ENCODE measurements at places on chromosomes 5 and 9. TPM values are rescaled to one million over a fixed set of nuclear protein-coding genes. Genes with fewer than 3 reads are reported as not detected.

DNA sequence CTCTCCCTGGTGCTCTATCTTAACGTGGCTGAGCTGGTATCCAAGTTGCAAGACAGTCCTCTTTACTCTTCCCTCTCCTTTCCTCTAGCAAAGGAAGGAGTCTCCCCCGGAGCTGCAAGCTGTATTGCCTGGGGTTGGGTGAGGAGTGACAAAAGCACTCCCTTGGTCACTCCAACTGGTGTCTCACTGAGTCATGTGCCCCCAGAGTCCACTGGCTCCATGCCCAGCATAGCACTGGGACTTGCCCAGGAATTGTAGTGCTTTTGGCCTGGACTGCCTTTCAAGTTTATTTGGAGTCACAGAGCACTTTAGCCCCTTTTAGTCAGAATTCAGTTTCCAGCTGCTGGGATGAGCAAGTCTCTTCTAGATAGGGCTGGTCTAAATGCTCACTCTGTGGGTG, 82.6 kb upstream of the FST start:
- no peak for DNase-seq

LARP1 gene
- total RNA-seq, result 409 TPM

DNA sequence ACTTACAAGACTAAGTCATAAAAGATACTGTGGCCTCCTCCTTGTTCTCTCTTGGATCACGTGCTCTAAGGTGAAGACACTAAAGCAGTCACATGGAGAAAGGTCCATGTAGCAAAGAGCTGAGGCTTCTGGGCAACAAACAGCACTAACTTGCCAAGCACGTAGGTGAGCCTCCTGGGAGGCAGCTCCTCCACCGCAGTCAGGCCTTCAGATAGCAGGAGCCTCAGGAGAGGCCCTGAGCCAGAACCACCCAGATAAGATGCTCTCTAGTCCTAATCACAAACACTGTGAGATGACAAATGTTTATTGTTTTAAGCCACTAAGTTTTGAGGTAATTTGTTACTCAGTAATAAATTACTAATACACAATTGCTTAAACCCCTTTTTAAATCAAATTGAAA, 38.0 kb downstream of the WDR41 start:
- no peak for DNase-seq

GRCh38 chr9:99579964-99580363, 241.7 kb upstream of the NR4A3 start:
- no peak for DNase-seq

MYORG gene
- 5.0 TPM for total RNA-seq

DNA sequence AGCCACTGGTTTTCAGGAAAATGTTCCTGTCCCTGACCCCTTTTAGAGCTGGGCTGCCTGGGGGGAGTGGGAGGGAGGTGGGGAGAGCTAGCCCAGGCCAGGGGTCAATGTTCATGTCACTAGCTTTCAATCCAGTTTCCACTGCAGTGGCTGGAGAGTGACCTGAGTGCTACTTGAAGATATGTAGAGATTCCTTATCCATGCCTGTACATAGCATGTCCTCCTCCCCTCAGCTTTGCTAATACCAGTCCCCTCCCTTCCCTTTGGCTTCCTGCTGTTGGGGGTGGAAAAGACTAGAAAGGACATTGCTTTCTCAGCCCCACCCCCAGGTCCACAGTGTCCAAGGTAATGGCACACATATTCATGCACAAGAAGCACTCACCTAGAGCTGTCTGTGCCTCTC, 7.8 kb downstream of the DNAJB5 start:
- DNase-seq, result no peak

DNA sequence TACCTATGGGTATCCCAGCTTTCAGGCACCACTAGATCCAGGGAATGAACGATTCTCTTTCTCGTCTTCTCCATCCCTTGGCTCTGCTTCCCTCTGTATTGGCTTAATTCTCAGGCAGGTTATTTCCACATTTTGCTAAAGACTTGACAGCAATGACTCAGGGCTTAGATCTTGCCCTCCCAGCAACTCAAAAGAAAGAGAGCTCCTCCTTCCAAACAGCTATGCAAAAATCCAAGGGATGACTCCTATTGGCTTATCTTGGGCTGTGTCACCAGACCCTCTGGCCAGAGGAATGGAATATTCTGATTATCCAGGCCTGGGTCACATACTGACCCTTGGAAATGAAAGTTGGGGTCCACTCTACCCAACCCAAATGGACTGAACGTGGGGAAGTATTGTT, 270.2 kb downstream of the NTRK2 start:
- no peak for DNase-seq

GRCh38 chr5:176922817-176923216, 23.7 kb upstream of the HK3 start:
- no peak for DNase-seq

DNA sequence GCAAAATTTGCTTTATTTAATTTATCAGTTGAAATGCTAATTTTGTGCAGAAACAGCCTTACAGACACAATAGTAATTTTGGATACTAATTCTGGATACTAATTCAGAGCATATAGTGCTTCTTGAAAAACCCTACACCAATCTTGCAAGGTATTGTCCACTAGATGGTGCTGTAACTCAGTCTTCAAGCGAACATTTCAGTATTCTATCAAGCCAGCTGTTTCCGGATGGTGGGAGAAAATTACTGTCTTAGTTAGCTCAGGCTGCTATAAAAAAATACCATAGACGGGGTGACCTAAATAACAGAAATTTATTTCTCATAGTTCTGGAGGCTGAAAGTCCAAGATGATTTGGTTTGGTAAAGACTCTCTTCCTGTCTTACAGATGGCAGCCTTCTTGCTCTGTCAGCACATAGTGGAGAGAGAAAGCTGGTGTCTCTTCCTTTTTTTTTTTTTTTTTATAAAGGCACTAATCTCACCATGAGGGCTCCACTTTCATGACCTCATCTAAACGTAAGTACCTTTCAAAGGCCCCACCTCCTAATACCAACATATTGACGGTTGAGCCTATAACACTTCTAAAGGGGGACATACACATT, 1306.5 kb upstream of the CDH9 start:
- DNase-seq, result peak; percentile 2

- DNase-seq, result no peak
Measured at GRCh38 chr5:172901788-172902496, 57.3 kb upstream of the RPL26L1 start.

GRCh38 chr5:85868070-85868469, 749.7 kb upstream of the COX7C start:
- no peak for DNase-seq

DNA sequence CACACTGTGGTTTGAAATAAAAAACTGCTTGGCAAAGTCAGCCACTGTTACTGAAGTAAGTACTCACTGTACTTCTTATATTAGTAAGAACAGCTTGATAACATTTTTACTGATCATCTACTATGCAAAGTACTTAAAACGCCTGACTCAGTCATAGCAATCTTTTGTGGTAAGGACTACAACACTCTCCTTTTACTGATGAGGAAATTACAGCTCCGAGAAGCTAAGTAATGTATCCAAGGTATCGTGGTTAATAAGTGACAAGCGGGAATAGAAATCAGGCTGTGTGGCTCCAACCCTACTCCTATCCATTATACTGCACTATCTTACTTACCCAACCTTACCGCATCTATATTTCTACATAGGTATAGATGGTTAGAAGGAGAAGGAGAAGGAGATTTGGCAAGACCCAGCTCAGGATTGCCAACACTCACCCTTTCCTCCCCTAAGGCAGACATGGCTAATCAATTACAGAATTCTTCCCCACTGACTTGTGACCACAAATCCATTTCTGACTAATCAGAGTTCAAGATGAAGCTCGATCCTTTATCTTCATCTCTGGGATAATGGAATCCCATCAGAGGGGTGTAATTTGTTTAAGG, 281.4 kb downstream of the SPOCK1 start:
- no peak for DNase-seq

SH3GL2 gene
- 4.9 TPM for total RNA-seq

- no peak for DNase-seq
Measured at GRCh38 chr9:85077944-85078343, 408.4 kb downstream of the NTRK2 start.

- no peak for DNase-seq
Measured at GRCh38 chr9:120569556-120569955, 10.4 kb downstream of the CDK5RAP2 start.

LHX2 gene
- total RNA-seq, result 0.11 TPM

PCDHGB2 gene
- total RNA-seq, result 2.8 TPM

ANKRD18B gene
- 13.8 TPM for total RNA-seq

PCDHB15 gene
- total RNA-seq, result 3.9 TPM

THBS4 gene
- 12.8 TPM for total RNA-seq

- DNase-seq, result no peak
Measured at GRCh38 chr5:2102819-2103776, 220.4 kb upstream of the IRX4 start.

CMBL gene
- total RNA-seq, result 30.9 TPM

DNA sequence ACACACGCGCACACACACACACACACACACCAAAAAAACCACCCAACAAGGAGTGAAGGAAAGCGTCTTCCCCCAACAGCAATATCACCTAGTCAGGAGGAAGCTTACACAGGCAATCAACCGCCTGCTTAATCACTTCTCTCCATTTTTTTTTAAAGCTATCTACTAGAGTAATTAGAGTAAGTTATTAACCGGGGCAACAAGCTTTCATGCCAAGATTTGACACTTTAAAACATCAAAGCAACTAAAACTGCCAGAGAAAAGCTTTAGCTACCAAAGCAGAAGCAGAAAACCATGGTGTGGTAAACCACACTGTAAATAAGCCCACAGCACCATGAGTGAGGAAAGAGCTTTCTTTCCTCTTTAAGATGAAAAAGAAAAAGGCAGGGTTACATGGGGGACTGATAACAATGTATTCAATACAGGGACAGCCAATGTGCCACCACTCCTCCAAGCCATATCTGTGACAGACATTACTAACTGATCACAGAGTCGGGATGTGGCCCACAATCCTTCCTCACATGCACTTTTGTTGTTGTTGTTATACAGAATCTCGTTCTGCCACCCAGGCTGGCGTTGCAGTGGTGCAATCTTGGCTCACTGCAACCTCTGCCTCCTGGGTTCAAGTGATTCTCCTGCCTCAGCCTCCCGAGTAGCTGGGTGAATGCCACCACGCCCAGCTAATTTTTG, 282.1 kb downstream of the CRB2 start:
- DNase-seq, result no peak

C9 gene
- total RNA-seq, result not detected

DNA sequence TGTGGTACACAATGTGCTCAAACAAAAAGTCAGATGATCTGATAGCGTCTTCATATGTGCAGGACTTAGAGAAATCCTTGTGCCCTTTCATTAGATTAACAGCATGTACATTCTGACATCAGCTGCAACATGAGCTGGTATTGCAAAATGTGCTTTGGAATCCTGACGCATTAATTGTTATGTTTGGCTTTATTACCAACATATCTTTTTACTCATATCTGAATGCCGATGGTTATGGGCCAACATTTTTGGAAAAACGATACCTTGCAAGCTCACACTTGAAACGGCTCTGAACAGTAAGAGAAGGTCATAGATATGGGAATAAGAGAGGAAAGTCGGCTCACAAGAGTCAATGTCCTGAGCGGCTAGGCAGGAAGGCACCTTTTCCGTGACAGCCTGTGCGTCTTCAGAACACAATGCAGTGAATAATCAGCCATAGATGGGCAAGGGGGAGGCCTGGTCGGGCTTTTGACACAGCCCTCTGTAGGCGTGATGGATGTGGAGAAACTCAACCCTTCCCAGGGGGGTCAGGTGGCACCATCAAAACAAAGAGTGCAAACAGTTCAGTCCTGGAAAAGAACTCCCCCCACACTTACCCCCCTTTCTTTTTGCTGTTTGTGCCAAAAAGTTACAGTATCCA, 36.4 kb upstream of the GAS1 start:
- no peak for DNase-seq

GRCh38 chr5:111848476-111848875, 91.5 kb upstream of the NREP start:
- no peak for DNase-seq

GRCh38 chr5:36756848-36757247, 119.7 kb upstream of the NIPBL start:
- DNase-seq, result no peak

DNA sequence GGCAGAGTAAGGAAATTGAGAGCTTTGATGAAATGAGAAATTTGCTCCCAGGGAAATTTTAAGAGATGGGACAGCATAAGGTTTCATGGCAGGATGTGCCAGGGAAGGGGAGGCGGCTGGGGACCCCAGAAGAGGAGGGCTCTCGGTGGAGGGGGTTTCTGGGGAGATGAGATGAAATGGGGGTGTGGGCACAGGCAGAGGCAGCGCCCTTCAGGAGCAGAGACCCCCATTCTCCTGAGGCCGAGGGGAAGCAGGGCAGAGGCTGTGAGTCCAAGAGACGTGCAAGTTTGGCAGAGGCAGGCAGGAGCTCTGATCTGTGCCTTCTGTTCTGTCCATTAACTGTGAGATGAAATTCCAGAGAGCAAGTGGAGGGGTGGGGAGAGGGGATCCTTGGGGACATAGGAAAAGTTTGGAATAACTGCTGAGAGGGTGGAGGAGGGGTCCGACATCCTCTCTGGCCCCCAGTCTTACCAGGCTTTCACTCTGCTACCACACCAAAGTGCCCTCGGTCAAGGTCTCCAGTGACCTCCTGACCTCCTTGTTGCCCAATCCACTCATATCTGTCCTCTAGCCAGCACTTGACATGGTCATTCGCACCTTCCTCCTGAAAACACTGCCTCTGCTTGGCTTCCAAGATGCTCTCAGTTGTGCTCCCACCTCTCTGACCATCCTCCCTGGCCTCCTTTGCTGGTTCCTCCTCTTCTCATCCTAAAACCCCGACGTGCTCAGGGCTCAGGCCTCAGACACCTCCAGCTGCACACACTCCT, 108.1 kb upstream of the MVB12B start:
- DNase-seq, result no peak

GRCh38 chr5:145971108-145971507, 34.7 kb downstream of the SH3RF2 start:
- no peak for DNase-seq

GRCh38 chr5:180484813-180485212, 9.4 kb upstream of the CNOT6 start:
- DNase-seq, result no peak

DNA sequence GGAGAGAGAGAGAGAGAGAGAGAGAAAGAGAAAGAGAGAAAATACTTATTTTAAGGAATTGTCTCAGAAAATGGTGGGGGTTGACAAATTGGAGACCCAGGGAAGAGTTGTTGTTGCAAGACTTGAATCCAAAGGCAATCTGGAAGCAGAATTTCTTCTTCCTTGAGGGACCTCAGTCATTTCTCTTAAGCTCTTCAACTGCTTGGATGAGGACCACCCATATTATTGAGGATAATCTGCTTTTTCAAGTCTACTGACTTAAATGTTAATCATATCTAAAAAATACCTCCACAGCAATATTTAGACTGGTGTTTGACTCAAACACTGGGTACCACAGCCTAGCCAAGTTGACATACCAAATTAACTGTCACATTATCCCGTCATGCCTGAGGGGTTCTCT, 2.9 kb downstream of the CDKN2B-AS1 start:
- no peak for DNase-seq

CCDC171 gene
- total RNA-seq, result 2.3 TPM

NXNL2 gene
- 1.9 TPM for total RNA-seq

IL3 gene
- not detected for total RNA-seq

DNA sequence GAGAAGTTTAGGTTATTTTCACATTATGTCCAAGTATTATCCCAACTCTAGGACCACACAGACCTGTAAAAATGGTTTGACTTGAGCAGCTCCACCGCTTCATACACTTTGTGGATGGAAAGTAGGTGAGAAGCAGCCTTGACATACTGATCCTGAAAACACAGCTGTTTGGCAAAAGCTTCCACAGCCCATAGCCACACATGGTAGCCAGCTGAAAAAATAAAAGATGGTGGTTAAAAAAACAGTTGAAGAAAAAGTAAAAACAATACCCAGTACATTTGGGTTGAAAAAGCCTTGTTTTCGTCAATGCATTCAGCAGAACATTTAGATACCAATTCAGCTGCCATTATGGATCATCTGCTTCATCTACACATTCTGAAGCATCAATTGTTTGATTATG, 36.7 kb downstream of the GEMIN5 start:
- DNase-seq, result no peak

Data from H1 (cell line).